ENCODE measurements at places on chromosomes 7 and 10.
A peak's percentile ranks its signal among the peaks of the same experiment; 100 is the strongest.

- no peak for DNase-seq
Observed at GRCh38 chr7:21850531-21851285, 95.0 kb downstream of the CDCA7L start.

GRCh38 chr10:89207801-89208551 is 859 bp upstream of the CH25H start:
- no peak for DNase-seq

- DNase-seq: no peak
Observed at GRCh38 chr7:120521761-120522737, 249.1 kb downstream of the KCND2 start.

GRCh38 chr7:141301544-141301943 is 227.7 kb downstream of the TMEM178B start:
- no peak for DNase-seq

- no peak for DNase-seq
Observed at GRCh38 chr10:110916554-110917346, 2.2 kb downstream of the BBIP1 start.

DNA sequence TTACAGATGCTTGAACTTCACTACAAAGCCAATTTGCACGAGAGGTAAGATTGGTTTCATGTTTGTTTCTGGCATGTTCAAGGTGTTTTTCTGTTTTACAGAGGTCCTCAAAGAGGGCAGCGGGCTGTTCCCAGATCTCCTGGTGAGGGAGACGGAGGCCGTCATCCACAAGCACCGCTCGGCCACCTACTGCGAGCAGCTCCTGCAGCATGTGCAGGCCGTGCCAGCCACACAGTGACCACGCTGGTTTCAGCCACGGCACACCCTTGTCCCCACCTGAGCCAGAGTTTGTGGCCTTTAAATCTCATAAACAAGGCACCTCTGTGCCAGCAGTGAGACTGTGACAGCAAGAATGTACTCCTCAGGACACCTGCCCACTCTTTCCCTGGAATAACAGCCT is 46.9 kb upstream of the SUN1 start:
- no peak for DNase-seq

GRCh38 chr10:29063806-29064644 is 224.8 kb upstream of the LYZL1 start:
- no peak for DNase-seq

GRCh38 chr10:78811174-78811573 is 257.6 kb upstream of the ZMIZ1 start:
- no peak for DNase-seq

DNA sequence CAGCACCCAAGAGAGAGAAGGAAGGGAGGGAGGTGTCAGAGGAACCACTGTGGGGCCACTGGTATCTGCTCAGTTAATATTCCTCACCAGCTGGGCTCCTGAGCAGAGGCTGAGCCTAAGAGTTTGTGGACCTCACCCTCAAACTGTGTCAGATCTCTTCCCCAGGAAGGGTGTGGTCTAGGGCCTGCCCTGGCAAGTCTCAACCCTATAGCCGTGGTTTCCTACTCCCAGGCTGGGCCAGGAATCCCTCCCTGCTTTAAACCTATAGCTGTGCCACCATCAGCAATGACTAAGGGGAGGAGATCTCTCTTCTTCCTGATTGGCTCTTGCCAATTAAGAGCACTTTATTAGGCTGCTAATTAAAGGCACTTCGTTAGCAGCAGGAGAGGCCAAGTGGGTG is 29.9 kb downstream of the POLL start:
- DNase-seq: no peak

- DNase-seq: no peak
Observed at GRCh38 chr7:111763221-111763801, 201.0 kb upstream of the IMMP2L start.

DNA sequence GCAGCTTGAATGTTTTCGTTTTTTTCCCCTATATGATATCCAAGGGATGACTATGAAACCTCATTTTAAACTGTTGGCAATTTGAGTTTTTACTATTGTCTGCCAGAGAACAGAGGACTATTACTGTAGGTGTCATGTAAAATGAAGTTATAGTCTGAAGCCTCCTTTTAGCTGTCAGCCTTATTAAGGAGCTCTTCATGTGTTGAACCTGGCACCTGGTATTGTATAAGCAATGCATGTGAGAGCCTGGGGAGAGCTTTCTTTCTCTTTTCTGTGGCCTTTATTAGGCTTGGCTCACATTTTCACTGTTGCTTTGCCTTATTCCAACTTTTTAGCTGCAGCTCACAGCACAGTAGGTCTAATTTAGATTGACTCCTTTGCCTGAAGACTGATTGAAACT is 119.1 kb upstream of the FOXP2 start:
- no peak for DNase-seq

GRCh38 chr7:54888734-54889082 is 129.7 kb upstream of the SEC61G start:
- DNase-seq: no peak

GRCh38 chr10:96096958-96097357 is 33.1 kb upstream of the ZNF518A start:
- no peak for DNase-seq

DNA sequence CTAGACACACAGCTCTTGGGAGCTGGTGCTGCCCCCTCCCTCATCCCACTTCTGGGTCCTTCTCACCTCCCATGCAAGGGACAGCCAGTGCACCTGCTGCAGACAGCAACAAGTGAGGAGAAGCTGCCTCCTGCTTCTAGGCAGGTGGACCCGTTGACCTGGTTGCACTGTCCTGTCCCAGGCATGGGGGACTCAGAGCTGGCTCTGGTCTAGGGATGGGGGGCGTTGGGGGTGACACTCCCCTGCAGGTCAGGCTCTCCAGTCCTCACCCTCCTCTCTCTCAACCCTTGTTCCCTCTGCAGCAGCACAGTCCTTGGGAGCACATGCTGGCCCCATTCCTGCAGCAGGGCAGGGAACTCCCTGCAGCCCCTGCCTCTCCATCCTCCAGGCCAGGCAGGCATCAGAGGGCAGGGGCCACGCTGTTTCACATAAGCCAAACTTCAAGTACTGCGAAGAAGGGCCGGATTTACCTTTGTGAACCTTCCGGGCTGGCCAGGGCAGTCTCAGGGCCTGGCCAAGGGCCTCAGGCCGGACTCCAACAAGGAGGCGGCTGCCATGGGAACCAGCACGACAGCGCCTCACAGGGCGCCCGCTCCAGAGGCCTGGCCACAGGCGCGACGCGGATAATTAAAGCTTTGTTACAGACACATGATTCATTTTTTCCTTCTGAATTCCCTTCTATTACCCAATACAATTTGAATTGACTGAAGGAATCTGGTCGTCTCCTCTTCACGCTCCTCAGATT is 48.5 kb downstream of the RASGEF1A start:
- DNase-seq: no peak

DNA sequence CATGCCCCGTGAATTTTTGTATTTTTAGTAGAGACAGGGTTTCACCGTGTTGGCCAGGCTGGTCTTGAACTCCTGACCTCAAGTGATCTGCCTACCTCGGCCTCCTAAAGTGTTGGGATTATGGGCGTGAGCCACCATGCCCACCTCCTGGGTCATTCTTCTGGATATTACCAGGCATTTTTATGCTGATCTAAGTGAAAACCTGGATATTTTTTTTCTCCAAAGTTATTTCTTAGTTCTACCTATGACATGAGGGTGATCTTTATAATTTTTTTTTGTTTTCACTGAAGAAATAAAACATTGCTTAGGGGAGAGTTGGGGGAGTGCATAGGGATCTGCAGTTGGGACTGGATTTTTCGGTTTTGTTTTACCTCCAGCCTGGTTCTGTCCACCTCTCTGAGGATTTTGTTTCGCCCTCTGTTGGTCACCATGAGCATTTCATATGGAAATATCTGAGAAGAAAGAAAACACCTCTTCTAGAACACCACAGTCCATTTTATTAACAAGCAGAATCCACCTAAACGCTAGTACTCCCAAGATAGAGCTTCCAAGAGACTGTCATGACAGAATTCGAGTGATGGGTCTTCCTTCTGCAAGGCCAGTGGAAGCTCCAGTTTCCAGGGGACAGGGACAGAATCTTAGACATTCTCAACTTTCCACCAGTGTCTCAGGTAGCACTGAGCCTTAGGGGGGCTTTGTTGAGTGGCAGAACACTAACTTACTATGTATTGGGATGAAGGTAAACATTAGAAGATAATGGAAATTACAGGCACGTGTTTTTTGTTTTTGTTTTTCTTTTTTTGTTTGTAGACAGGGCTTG is 33.4 kb upstream of the AFAP1L2 start:
- DNase-seq: no peak

DNA sequence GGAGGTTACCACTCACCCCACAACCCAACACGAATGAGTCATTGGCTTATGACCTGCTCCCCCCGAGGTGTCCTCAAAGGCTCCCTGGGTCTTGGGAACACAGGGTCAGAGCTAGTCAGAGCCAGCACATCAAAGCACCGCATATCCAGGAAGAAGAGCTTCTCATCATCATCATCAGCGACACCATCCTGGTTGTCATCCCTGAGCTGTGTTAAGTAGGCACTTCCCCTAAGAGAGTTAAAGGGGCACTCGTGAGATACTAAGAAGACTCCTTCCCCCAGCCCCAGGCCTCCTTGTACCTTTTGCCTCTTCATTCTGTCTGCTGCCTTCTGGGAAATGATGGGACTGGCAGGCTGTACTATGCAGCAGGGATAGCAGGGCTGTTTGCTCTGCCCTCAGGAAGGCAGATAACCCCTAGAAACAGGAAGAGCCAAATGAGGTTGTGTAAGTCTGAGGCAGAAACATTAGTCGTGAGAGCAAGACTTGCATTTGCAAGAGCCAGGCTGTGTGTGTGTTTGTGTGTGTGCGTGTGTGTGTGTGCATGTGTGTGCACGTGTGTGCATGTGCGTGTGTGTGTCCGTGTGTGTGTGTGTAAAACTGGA is 11.1 kb upstream of the CPA1 start:
- no peak for DNase-seq

- no peak for DNase-seq
Observed at GRCh38 chr7:158289761-158290523, 297.7 kb downstream of the PTPRN2 start.

GRCh38 chr10:98265403-98266378 is 2.3 kb downstream of the LOXL4 start:
- DNase-seq: no peak

- DNase-seq: peak; percentile 2
Observed at GRCh38 chr10:95430231-95430951, 130.8 kb downstream of the SORBS1 start.

DNA sequence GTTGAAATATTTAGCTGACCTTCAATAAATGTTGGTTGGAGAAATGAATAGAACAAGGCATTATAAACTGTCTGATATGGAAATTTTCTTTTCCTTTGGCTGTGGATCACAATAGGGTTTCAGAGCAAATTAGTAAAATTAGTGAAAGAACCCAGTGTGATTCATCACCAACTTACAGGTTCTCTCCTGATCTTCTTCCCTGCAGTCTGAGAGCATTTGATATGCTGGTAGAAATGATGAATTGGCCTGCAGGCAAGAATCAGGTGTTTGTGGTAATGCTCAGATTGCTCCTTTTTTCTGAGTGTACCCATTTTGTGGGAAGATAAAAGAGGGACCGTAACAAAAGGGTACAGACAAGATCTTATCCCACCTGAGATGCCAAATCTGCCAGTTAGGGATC is 51.9 kb downstream of the BTAF1 start:
- no peak for DNase-seq

- no peak for DNase-seq
Observed at GRCh38 chr10:70974351-70974901, 86.1 kb upstream of the PCBD1 start.

DNA sequence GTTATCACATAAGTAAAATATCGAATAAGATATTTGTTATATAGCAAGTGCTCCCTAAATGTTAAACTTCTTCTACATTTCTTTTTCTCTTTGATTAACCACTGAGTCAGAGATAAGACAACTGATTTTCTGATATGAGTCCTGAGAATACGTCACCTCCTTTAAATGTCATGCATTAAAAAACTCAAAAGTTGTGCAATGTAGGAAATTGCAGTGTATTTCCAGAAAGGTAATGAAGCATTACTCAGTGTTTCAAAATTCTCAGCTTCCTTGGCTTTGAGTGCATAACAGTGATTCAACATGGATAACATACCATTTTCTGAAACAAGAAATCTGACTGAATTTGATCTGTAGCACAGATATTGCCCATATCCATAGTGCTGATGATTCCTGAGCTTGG is 155.8 kb downstream of the BMPER start:
- no peak for DNase-seq

DNA sequence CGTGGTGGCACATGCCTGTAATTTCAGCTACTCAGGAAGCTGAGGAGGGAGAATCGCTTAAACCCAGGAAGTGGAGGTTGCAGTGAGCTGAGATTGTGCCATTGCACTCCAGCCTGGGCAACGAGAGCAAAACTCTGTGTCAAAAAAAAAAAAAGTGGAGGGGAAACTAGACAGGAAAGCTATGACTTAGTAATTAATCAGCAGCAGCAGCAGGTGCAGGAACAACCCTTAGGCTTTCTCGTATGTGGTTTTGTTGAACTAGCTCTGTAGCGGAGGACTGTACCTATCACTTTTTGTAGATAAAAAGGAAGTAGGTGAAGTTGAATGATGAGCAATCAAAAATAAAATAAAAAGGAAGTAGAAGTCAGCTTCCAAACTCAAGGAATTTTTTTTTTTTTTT is 76.9 kb upstream of the KMT2C start:
- DNase-seq: no peak

- DNase-seq: no peak
Observed at GRCh38 chr7:151146761-151147160, 20.7 kb downstream of the GBX1 start.

- DNase-seq: no peak
Observed at GRCh38 chr7:106731646-106732444, 70.9 kb upstream of the CCDC71L start.

- no peak for DNase-seq
Observed at GRCh38 chr10:52740913-52741675, 31.5 kb downstream of the MBL2 start.

GRCh38 chr7:73936967-73937366 is 76.0 kb downstream of the TMEM270 start:
- DNase-seq: no peak

DNA sequence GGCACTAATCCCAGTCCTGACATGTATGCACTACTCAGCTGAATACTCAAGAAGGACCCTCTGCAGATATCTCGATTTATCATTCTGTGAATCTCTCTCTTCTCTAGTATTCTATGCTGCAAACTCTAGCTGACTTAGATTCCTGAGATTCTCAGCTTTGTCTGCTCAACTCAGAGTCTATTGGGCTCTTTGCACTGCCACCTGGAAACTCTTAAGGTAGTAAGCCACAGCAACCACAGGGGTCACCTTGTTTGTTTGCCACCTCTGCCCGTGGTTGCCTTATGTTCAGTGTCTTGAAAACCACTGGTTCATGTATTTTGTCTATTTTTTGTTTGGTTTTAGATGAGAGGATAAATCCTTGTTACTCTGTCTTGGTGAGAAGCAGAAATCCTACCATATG is 72.9 kb downstream of the SP8 start:
- no peak for DNase-seq

- no peak for DNase-seq
Observed at GRCh38 chr10:78263521-78263988, 229.9 kb downstream of the RPS24 start.
